ENCODE measurements at places on chromosomes 12 and 14.

DNA sequence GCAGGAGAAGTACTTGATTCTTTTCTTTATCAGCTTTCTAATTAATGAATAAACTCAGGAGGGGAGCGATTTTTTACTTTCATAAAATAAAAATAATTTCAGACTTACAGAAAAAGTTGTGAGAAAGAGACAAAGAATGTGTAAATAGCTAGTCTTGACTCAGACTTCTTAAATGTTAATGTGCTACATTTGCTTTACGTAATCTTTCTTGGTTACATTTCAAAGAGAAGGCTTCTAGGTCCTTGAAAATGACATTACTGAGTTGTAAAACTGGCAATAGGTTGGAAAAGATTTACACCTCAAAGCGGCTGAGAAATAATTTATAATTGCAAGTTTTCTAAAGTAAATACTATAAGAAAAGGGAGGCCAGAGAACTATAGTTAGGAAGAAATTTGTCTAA, 28.6 kb downstream of the GABARAPL1 start:
- no peak for DNase-seq

GRCh38 chr12:40684986-40685385, 7.3 kb upstream of the CNTN1 start:
- no peak for DNase-seq

DNA sequence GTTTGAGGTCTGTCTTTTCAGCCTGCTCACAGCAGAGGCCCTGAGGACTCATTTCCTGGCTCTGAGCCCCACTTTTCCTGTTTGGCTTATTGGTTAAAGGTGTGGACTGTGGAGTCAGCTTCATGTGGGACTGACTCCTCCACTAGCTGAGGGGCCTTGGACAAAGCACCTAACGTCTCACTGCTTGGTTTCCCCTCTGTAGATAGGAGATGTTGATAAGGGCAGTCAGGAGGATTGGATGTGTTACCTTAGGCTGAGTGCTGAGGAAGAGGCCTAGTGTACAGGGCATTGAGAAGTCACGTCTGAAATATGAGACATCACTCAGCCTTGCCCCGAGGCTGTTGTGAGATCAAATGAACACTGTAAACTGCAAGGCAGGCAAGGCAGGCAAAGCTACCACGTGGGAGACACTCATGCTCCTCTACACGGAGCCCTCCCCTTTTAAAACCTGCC, 27.1 kb upstream of the TCL1A start:
- DNase-seq: no peak

GRCh38 chr12:59780605-59781135, 184.8 kb downstream of the SLC16A7 start:
- no peak for DNase-seq

- DNase-seq: no peak
Observed at GRCh38 chr12:124044809-124045321, 71.8 kb downstream of the ZNF664 start.

- DNase-seq: no peak
Observed at GRCh38 chr12:66044731-66045130, 85.8 kb downstream of the LLPH start.

GRCh38 chr12:43648636-43649035, 96.6 kb upstream of the ADAMTS20 start:
- DNase-seq: no peak

GRCh38 chr14:64387232-64387781, 846 bp upstream of the MTHFD1 start:
- DNase-seq: no peak

- no peak for DNase-seq
Observed at GRCh38 chr14:104209985-104210816, 71.8 kb downstream of the KIF26A start.

- DNase-seq: no peak
Observed at GRCh38 chr12:88726806-88727720, 146.8 kb upstream of the KITLG start.

- DNase-seq: no peak
Observed at GRCh38 chr12:54824402-54824801, 29.9 kb upstream of the MUCL1 start.

DNA sequence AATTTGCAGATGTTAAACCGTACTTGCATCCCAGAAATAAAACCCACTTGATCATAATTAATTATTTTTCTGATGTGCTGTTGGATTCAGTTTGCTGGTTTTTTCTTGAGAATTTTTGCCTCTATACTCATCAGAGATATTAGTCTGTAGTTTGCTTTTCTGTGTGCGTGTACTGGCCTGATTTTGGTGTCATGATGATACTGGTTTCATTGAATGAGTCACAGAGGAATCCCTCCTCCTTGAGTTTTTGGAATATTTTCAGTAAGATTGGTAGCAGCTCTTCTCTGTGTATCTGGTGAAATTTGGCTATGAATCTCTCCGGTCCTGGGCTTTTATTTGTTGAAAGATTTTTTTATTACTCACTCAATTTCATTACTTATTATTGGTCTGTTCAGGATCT, 100.4 kb upstream of the PMCH start:
- DNase-seq: no peak

GRCh38 chr12:58841058-58841798, 79.1 kb downstream of the LRIG3 start:
- DNase-seq: no peak

DNA sequence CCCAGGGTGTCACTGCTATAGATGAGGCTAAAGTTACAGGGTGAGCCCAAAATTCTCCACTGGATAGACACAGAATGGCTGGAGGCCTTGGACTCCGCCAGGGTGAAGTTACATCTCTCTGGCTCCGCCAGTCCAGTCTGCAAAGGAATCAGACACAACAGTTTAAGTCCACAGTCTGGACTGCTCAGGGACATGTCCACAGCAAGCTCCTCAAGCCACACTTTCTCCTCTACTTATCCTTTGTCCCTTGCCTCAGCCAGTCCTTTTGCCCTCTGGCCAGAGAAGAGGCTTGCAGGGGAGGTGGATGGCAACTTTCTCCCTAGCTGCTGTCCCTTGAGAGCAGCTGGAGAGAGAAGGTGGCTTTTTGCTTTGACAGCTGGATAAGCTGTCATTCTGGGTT, 28.0 kb downstream of the PTPRB start:
- DNase-seq: no peak

GRCh38 chr14:50000380-50001150, 107.7 kb downstream of the ARF6 start:
- peak; percentile 61 for DNase-seq

DNA sequence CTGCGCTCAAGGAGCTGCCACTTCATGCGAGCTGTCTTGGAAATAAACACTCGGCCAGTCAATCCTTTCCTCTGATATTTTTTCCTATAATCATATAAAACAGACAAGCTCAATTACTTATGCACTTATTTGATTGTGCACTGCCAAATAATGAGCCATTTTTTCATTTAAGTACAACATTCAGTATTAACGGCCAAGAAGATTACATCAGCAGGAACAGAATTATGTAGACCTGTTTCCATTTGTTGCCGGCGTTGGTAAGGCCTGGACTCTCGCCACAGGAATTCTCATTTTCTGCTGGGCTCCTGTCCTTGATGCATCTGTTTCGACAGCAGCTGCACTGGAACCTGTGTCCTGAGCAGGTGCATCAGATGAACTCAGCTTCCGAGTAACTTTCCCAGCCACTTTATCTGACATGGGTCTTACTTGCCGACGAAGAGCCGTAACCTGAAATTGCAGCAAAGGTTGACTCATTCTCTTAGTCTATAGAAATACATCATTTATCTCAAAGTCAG, 110.2 kb downstream of the KIF21A start:
- DNase-seq: no peak

- no peak for DNase-seq
Observed at GRCh38 chr12:61385771-61386170, 874.4 kb upstream of the USP15 start.

DNA sequence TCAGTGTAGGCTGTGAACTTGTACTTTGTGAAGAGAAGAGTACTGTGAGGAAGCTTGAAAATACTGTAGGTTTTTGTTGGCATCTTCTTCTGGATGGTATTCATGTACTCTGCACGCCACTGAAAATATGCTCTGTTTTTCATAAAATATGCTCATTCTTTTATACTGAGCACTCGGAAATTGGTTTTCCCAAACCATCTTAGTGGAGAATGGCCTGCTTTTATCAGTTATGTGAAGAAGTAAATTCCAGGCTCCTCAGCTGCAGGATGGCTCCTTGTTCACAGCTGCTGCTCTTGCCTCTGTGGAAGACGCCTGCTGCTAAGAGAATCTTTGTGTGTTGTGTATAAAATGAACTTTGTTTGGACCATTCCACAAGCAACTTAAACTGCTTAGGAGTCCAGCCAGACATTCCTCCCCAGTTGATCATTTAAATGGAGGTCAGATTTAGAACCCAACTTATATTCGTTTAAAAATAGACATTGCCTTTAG, 443.5 kb upstream of the RGS6 start:
- no peak for DNase-seq

DNA sequence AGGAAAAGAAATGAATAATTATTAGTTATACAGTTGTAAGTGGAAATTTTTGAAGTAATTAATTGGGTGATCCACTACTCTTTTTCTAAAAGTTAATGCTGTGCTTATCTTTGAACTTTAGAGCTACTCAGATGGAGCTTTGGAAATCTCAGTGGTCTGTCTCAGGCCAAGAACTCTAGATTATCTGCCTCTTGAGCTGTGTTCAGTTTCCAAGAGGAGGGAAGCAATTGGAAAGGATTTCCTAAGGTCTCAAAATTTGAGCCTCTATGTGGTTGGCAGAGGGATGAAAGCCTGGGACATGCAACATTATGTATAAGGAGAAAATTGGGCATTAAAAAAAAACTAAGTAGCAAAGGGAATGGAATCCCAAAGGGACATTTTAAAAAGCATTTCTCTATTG, 334.0 kb upstream of the PRICKLE1 start:
- DNase-seq: no peak

DNA sequence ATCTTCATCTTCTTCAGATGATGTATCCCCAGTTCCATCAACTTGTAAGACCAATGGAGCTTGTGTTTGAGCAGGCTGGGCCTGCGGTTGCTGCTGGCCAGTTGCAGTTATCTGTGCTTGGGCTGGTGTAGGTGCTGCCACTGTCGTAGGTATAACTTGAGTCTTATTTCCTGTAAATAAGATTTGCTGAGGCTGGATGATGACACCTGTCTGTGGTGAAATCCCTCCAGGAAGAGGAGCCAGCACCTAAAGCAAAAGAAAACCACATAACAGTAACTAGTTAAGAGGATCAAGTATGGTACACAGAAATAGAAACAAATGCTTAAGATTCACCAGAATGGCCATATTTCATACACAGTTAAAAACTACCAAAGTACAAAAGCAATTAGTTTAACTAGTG, 28.2 kb downstream of the GTF2A1 start:
- no peak for DNase-seq

DNA sequence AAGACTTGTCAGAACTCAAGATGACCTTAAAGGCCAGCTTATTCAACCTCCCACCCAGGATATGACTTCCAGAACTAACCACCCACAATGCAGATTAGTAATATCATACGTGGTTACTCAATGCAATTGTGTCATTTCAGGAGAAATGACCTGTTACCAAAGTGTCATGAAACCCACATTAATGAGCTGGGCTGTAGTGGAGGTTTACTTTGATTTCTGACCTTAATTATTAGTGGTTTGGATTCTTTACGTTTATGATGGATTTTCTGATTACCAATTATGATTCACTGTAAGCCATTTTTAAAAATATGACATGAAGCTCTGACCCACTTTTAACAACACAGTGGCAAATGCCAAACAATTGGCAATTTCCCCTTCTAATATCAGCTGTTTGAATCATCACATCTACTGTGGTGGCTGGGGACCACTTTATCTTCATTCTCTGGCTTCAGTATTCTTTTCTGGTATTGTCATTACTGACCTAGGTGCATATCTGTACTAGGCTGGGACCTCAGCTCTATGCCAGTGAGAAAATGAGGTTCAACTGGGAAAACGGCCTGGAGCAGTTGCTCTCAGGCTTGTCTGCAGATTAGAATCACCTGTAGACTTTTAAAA, 223.3 kb downstream of the RGS6 start:
- no peak for DNase-seq

GRCh38 chr14:75631453-75631831, 29.2 kb downstream of the ERG28 start:
- no peak for DNase-seq

DNA sequence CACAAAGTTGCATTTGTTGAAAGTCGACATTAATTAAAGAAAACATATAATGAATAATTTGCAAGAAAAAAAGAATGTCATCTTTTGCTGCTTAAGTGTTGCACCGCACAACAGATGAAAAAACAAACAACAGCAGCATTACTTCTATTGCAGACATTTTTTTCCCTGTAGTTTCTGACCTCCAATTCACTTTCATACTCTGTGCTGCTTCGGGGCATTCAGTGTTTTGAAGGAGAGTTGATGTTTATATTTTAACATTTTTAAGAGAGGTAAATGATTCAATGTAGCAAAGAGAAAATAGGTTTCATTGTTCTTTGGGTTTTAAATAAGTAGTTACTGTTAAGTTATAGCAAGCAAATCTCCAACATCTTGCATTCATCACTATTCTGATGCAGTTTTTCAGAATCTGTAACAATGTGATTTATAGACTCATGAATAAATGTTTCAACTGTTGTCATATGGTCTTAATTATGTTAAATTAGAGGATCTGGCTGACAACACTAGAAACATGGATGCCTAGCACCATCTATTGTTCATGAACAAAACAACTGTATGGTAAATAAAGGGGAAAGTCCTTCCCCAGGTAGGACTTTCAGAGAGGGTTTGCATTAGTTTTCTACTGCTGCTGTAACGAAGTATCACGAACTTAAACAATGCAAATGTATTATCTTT, 168.1 kb downstream of the BCAT1 start:
- no peak for DNase-seq

DNA sequence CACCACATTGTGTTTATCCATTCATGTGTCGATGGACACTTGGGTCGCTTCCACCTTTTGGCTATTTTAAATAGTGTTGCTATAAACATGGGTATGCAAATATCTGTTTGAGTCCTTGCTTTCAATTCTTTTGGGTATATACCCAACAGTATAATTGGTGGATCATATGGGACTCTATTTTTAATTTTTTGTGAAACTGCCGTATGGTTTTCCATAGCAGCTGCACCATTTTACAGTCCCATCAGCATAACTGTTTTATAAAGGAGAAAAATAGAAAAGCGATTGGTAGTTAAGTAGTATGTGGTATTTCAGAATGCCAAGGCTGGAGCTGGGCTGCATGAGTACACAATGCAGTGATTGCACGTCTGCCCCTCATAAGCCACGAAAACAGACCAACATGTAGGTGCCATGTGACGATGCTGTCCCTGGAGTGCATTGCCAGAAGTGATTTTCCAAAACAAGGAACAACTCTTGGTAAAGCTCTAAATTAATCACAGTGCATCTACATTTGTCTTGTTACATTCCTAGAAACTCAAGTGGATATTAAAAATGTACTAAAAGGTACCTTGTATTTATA, 83.5 kb downstream of the C12orf75 start:
- DNase-seq: no peak

DNA sequence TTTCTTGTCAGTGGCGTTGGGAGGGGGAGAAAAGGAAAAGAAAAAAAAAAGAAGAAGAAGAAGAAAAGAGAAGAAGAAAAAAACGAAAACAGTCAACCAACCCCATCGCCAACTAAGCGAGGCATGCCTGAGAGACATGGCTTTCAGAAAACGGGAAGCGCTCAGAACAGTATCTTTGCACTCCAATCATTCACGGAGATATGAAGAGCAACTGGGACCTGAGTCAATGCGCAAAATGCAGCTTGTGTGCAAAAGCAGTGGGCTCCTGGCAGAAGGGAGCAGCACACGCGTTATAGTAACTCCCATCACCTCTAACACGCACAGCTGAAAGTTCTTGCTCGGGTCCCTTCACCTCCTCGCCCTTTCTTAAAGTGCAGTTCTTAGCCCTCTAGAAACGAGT, 1.9 kb downstream of the ASCL1 start:
- no peak for DNase-seq

- DNase-seq: no peak
Observed at GRCh38 chr14:55625481-55625880, 45.5 kb downstream of the KTN1 start.

Data from activated T-helper 1 cell treated with anti-CD3 and anti-CD28 coated beads, Interleukin-2, amount 50 U/mL, for 16 hours (primary cell).